ENCODE measurements at places on chromosomes 3 and 15.

- no peak for DNase-seq
Observed at GRCh38 chr15:65731926-65732325, 60.2 kb downstream of the DENND4A start.

DNA sequence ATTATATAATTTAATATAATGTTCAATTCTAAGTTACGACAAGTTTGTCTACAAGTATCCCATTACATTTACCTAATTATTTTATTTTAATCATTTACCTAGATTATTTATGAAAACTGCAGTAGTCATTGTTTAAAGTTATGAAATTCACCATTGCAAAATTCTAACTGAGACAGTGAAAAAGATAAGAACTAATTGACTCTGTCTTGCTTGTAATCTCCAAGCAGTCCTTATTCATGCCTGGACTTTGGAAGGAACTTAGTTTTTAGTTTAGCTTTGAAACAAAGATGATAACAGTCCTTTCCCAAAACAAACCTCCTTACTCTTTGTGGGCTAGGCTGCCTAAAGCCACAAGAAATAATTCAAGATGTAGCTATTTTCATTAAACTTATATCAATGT lies 165.0 kb downstream of the SUCNR1 start:
- no peak for DNase-seq

- DNase-seq, result peak; percentile 38
Observed at GRCh38 chr3:63864008-63864964, 619 bp downstream of the ATXN7 start.

DNA sequence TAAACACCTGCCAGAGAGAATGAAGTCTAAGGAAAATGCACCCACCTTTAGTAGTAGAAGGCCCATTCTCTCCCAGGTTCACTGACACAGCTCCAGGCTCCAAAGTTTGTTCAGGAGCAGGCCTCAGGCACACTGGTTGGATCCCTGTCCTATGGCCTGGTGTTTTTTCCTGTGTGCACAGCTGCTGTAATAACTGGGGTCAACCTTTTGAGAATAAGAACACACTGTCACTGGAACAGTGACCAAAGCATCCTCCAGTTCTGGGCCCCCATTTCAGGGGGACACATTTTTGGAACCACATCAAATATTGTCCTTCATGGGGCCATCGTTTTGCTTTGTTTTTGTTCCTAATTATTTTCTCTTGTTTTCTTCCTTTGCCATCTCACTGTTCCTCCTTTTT lies 95.8 kb downstream of the ARNT2 start:
- no peak for DNase-seq

GRCh38 chr15:46523701-46524100 lies 888.9 kb downstream of the SQOR start:
- no peak for DNase-seq

DNA sequence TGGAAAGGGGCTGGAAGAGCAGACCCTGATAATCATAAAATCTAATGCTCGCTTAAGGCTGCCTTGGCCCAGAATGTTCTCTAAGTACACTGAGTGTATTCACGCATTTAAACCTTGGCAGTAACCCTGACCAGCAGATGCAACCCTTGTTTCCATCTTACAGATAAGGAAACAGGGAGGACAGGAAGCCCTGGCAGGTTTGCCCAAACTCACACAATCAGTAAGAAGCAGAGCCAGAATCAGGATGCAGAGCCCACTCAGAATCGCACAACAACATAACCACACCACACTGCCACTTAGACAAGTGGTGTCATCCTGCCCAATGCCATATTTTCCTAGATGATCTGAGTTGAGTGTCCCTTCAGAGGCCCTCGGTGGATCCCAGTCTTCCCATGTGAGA lies 214.5 kb upstream of the HES1 start:
- no peak for DNase-seq

DNA sequence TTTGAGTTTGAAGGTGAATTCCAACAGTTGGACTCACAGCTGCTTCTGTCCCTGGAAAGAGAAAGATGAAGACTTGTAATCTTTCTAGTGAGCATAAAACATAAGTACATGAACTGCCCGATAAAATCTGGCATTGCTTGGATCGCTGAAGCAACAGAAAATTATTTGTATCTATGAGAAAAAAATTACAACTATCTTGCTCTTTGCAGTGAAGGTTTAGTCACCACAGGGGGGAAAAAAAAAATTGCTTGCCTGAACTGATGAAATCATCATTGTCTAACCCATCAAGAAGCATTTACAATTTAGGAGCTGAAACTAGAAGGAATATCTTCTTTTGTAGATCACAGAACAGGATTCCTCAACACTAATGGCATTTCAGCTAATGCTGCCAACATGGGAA lies 20.0 kb downstream of the TMEM207 start:
- no peak for DNase-seq

DNA sequence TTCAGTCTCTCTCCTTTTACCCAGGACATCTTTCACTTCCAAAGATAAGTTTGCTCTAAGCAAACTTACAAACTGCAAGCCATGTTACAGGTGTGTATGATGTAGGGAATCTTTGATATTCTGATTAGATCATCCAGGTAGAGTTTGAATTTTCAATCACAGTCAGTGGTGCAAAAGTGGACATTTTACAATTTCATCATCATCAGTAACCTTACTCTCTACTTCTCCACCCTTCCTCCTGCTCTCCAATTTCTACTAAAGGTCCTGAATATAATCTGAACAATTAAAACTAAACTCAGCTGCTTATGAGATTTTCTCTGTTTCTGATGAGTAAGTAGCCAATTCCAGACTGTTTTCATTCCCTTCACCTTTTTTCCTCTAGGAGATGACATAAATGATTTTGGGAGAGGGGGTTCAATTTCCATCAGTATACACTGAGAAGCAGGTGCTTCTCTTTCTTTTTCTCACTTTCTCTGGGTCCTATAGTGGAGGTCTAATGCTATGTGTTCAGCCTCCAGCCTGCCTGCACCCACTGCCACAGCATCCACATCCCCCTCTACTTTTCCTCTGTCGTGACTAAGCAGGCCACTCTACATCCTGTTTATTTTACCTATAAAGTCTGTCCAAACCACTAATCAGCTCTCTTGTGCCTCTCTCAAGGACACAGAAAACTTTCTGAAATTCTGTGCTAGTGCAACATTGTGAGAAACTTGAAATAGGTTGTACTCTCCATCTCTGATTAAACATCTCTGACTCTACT lies 27.6 kb downstream of the SUCNR1 start:
- no peak for DNase-seq

GRCh38 chr15:57911247-57911646 lies 154.3 kb downstream of the ALDH1A2 start:
- no peak for DNase-seq

DNA sequence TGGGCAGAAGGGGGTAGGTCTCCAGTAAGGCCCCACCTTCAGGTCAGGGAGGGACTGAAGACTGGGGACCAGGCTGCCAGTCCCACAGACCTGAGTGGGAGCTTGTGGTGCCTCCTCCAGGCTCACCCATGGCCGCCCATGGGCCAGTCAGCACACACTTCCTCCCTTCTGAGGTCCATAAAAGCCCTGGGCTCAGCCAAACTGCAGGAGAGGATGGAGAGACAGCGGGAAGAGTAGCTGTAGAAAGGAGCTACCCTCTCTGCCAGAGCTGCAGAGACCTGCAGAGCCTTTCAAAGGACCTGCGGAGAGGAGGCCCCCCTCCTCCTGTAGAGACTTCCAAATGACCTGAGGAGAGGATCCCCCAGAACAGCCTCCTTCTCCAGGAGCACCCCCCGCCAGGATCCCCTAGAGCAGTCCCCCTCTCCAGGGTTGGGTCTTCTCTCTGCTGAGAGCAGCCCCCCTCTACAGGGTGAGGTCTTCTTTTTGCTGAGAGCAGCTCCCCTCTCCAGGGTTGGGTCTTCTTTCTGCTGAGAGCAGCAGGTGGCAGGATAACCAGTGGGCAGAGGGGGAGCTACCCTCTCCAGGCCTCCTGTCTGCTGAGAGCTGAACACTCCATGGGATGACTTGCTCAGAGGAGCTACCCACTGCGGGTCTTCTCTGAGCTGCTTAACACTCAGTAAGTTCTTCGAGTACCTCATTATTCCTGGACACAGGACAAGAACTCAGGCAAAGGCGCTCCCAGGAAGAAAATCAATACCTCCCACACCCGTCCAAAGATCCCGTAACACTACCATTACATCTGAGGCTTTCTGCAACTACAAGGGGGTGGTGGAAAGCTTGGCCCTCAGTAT lies 5.0 kb upstream of the SKIC8 start:
- DNase-seq, result no peak

DNA sequence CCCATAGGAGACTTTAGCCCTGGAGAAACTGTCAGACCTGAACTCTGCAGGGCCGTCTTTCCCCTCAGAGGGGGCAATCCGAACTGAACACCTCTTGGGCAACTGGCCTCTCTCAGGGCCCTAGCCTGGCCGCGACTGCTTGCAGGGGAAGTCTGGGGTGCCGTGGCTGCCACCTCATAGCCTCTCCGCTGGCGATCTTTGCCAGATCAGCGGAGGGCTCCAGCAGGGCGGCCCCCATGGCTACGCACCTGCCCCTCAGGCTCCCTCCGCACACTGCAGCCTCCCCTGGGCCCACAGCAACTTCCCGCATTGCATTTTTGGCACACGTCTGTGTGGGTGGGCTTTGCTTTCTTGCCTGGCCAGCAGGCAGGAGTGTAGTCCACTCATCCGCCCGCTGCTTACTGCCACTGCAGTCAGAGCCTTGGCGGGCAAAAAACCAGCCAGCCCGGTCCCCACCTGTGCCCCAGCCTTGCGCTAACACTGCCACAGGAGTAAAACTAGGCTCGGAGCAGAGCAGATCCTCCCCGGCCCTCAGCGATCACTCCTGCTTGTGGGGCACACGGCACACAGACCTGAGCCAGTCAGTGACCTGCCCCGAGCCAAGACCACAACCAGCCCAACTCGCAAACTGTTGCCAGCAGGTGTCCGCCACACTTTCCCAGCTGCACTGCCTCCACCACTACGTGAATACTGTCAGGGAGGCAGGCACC lies 266.8 kb upstream of the CBLB start:
- no peak for DNase-seq

- no peak for DNase-seq
Observed at GRCh38 chr15:35181538-35181937, 96.4 kb upstream of the NANOGP8 start.

DNA sequence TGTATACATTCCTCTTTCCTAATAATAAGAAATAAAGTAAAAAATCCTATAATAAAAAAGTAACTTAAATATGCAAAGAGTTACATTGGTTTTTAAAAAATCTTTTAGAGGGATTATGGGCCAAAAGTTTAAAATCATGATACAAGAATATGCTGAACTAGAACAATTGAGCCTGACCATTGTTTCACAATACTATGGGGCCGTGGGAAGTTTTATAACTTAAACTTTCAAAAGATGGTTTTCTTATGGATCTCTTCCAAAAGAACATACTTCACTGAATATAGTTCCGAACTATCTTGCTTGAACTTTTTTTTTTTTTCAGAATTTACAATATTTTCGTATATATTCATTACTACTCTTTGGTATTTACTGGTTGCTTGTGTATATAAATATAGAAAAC lies 97.6 kb downstream of the NFKBIZ start:
- no peak for DNase-seq

GRCh38 chr3:119300991-119301391 lies 6.8 kb downstream of the ARHGAP31 start:
- DNase-seq, result no peak

DNA sequence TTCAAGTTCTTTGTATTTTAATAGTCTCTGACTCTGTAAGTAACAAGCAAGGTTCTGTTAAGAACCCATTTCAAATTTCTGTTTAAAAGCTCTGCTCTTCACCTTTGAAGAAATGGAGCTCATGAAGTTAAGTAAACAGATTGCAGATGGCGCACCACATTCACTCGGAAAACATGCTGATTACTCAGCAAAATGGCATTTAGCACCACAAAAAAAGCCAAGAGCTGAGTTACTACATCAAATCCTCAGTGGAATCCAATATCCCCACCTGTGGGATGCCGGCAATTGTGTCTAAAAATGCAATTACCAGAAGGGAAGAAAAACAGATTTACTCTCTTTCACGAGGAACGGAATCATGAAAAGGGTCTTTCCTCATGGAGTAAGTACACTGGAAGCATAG lies 758.0 kb downstream of the NTRK3 start:
- no peak for DNase-seq

DNA sequence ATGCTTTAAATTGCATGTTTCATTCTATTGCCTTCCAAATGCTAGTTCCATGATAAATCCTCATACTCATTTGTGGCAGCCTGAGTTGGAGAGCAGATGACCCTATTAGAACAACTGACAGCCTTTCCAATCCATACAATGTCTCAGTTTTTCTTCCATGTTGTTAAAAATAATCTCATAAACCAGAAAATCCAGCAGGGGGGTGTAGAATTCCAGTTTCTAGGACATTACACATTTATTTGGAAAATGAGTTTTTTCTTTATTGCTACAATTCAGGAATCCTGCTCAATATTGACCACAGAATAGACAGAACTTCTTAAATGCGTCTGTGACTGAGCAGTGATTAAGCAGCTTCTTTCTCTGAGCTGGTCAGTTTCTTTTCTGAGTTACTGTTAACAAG lies 174.2 kb upstream of the ATP10A start:
- DNase-seq, result no peak

DNA sequence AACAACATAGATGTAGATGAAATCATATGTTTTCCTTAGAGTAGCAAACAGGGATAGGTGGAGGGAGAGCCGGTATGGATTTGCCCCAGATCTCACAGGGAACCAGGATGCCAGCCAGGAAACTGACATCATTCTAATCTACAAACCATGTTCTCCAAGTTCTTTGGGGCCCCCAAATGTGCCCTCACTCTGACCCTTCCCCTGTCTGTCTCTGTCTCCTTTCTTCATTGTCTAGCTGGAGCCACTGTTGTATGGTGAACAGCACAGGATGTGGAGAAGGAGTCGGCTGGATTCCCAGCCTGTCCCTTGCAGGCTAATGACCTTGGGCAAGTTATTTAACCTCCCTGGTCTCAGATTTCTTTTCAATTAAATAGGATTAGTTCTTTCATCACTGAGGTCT lies 962 bp downstream of the ATP13A5 start:
- DNase-seq, result no peak

DNA sequence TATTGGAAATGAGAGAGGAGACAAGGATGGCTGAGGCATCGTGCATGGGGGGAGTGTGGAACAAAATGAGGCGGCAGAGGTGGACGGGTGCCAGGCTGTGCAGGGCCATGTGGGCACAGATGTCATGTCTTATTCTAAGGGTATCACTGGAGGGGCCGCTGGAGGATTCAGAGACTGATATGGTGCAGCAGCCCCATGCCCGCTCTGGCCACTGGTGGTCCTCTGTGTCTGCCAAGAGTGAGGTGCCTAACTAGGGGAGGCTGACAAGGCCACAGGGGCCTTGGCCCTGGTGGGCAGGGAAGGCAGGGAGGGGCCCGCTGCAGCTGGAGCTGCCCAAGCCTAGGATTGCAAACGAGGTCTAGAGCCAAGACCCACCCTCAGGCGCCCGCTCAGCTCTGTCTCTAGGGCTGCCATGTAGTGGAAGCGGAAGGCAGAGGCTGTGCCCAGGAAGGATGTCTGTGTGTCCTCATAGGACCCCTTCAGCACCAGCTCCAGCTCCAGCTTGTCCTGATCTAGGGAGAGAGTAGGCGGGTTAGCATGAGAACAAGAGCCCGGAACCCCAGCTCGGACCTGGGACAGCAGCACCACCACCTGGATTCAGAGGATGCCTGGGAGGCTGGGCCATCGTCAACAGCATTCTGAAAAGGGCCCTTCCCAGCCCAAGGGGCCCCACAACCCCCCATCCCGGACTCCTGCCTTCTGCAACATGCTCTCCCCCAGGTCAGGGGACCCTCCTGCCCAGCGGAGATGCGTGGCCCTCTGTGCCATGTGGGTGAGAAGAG lies 11.3 kb downstream of the PLA2G4D start:
- DNase-seq, result no peak

Measured in stimulated activated CD4-positive, alpha-beta T cell treated with anti-CD3 and anti-CD28 coated beads, Interleukin-15, amount 100 ng/mL, for 1 hour (primary cell).